ENCODE measurements at places on chromosomes 6 and 20.

GRCh38 chr6:111456208-111456607, 26.8 kb downstream of the REV3L start:
- H3K4me1 ChIP-seq = peaks cover 2% of the 10 kb centered on the region
- H3K4me3 ChIP-seq = no peak overlapping the region
- no peak overlapping the region for H3K27ac ChIP-seq
- peaks cover 6% of the 10 kb centered on the region for H3K36me3 ChIP-seq
- H3K27me3 ChIP-seq = no peaks in the 10 kb centered on the region

- H3K4me1 ChIP-seq = peaks cover 44% of the 10 kb centered on the region
- H3K36me3 ChIP-seq = peaks cover 14% of the 10 kb centered on the region
- H3K4me3 ChIP-seq = no peak overlapping the region
- no peak for DNase-seq
These were observed 4.3 kb downstream of the PSMG4 start for GRCh38 chr6:3263096-3263495.

DNA sequence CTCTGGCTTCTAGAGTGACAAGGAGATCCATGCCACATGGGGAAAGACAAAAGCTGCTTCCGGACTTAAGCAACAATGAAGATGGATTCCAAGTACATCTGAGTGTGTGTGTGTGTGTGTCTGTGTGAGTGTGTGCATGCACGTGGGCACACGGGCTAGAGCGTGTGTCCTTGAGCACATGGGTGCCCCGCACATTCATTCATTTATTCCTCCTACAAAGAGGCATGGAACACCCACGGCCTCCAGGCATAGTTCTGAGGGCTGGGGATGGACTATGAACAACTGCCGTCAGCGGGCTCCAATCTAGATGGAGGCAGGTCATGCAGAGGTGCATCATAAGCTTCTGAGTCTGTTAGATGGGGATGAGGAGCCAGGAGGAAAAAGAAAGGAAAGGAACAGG, 49.1 kb downstream of the GRM4 start:
- H3K4me3 ChIP-seq = no peak overlapping the region
- peaks cover 6% of the 10 kb centered on the region for H3K4me1 ChIP-seq
- no peaks in the 10 kb centered on the region for H3K36me3 ChIP-seq
- H3K27ac ChIP-seq = no peak overlapping the region
- H3K27me3 ChIP-seq = peaks cover 58% of the 10 kb centered on the region

GRCh38 chr6:143844006-143844405, 868 bp downstream of the LTV1 start:
- no peak for DNase-seq
- peaks cover 35% of the 10 kb centered on the region for H3K36me3 ChIP-seq
- H3K4me3 ChIP-seq = peak overlapping the region; percentile 90
- no peaks in the 10 kb centered on the region for H3K27me3 ChIP-seq
- peaks cover 11% of the 10 kb centered on the region for H3K4me1 ChIP-seq
- peak overlapping the region; percentile 94 for H3K27ac ChIP-seq

DNA sequence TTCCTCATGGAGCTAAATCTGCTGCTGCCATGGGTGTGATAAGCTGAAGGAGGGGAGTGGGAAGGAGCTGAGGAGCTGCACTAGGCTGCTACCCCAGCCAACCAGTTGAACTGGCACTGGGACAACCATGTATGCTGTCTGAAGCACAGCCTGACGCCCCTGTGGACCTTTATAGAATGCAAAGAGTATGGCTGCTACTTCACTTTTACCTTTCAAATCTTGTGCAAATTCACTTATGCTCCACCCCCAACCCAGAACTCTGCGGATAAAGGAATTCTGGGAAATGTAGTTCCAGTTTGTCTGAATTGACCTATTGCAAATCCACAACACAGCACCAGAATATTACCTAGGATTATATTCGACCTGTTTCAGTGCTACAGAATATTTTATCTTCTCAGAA, 217.4 kb upstream of the SLC35B3 start:
- no peak overlapping the region for H3K4me3 ChIP-seq
- H3K27me3 ChIP-seq = no peaks in the 10 kb centered on the region
- DNase-seq = no peak
- H3K27ac ChIP-seq = no peak overlapping the region
- no peaks in the 10 kb centered on the region for H3K4me1 ChIP-seq
- no peaks in the 10 kb centered on the region for H3K36me3 ChIP-seq

- peaks cover 25% of the 10 kb centered on the region for H3K4me1 ChIP-seq
- H3K27me3 ChIP-seq = no peaks in the 10 kb centered on the region
- H3K27ac ChIP-seq = peak overlapping the region; percentile 28
- H3K4me3 ChIP-seq = peak overlapping the region; percentile 61
These were observed 94.4 kb upstream of the PRDM1 start for GRCh38 chr6:105991561-105992314.

DNA sequence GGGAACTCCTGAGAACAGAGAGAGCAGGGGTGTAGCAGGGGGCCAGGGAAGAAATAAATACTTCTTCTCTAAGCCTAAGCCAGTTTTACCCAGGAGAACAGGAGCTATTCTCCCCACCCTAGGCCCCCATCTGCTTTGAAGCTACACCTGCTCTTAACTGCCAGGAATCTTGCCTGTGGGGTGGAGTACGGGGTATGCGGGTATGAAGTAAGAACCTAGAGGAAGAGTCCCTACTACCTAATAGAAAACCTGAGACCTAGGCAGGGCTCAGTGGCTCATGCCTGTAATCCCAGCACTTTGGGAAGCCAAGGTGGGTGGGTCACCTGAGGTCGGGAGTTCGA, 1.5 kb downstream of the SLC29A1 start:
- H3K27me3 ChIP-seq = no peaks in the 10 kb centered on the region
- H3K27ac ChIP-seq = no peak overlapping the region
- DNase-seq = no peak

DNA sequence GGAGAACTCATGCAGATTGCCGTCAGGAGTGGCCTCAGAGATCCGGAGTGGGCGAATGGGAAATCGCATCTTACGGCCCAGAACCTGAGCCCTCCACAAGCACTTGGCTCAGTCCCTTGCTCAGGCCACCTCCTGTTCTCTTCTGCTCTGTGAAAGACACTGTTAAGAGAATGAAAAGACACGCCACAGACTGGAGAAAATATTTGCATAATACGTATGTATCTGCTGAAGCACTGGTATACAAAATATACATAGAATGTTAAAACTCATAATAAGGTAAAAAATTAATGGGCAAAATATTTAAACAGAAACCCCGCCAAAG, 838 bp upstream of the POM121L2 start:
- peaks cover 68% of the 10 kb centered on the region for H3K27me3 ChIP-seq
- no peak for DNase-seq
- H3K4me3 ChIP-seq = peak overlapping the region; percentile 47
- peaks cover 7% of the 10 kb centered on the region for H3K4me1 ChIP-seq
- H3K36me3 ChIP-seq = no peaks in the 10 kb centered on the region

Measured in suprapubic skin (tissue), 4 donors.